ENCODE measurements at places on chromosomes 1 and 21.

- DNase-seq, result no peak
Observed at GRCh38 chr1:214943054-214943453, 139.5 kb upstream of the KCNK2 start.

DNA sequence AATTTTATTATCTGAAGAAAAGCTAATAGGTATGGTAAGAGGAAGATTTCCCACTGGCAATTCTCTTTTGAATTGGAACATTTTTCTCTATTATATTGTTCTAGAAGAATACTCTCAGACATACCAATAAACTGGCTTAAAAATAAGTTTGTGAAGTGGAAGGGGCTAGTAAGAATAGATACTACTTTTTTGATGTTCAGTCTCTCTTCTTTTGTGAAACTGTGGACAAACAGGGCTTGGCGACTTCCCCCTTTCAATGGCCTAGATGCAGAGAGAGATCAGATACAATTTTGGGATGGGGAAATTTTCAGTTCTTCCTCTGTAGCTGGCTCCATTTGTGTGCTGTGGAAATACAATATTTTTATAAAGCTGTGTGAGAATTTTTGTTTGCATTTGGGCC lies 2.5 kb downstream of the PBX1 start:
- no peak for DNase-seq

GRCh38 chr1:170520601-170521000 lies 11.4 kb upstream of the GORAB start:
- DNase-seq, result no peak

DNA sequence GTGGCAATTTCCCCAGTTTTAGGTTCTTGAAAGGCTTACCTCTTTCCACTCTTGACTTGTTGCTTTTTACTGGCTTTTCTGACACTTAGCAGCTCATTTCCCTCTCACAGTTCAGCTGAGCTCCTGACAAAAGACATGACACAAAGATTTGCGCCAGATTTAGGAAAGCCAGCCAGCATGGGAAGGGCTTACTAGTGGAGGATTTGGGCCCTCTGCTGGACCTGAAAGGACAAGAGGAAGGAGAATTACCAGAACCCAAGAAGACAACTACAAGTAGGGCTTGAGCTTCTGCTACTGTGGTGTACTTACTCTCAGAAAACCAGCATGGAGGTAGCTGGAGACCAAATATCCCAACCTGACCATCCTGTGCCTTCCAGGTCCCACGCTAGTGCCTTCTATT lies 784.5 kb downstream of the BRINP3 start:
- DNase-seq, result no peak

DNA sequence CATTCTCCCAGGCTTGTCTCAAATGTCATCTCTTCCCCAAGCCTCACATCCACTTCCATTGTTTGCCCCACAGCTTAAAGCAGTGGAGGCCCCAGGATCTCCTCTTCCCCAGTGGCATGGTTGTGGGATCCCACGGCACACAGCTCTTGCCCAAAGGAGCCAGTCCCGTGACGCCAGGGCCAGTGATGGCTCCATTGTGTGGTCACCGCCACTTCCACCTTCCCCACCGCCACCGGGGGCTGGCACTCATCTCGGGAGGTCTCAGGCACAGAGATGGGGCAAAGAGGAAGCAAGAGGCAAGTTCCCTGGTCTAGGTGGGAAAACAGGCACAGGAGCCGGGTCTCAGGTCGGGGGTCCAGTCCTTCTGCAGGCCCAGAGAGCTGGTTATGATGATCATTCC lies 22.9 kb upstream of the ALDH4A1 start:
- no peak for DNase-seq

GRCh38 chr1:15196807-15197530 lies 43.4 kb downstream of the TMEM51 start:
- DNase-seq, result no peak

DNA sequence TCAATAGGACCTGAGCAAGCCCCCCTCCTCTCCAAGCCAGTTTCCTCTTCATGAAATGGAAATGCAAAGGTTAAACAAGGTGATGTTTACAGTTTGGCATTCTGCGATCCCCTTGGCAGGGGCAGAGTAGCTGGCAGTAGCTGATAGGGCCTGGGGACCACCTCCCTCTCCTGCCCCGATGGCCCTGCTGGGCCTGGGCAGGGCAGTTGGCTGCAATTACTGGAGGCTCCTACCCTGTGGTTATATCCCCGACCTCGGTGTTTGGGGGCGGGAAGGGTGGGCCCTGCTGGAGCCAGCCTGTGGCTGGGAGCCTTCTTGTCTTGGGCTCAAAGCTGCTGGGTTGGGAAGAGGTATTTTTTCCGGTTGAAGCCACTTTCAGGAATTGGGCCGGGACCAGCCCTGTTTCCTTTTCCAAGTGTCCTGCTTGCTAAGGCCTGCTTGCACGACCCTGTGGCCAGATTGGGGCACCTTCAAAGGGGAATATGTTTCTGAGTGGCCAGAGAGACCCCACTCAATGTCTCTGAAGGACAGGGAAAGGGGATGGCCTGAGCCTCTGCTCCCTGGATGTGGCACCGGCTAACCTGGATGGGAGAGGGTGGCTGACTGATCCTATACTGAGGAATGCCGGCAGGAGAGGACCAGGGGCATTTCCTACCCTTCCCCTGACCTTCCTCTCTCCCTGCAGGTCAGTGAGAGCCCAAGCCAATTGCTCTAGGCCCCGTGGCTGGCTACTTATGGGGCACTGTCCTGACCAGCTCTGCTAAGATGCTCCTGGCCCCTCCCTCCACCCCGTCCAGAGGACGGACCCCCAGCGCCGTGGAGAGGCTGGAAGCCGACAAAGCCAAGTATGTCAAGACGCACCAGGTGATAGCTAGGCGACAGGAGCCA lies 1.9 kb downstream of the FAM110D start:
- DNase-seq, result no peak

GRCh38 chr1:53145051-53145600 lies 2.7 kb upstream of the SLC1A7 start:
- no peak for DNase-seq

- DNase-seq, result no peak
Observed at GRCh38 chr1:242243472-242243871, 244.6 kb upstream of the MAP1LC3C start.

- DNase-seq, result no peak
Observed at GRCh38 chr1:240242601-240243144, 151.0 kb downstream of the FMN2 start.

DNA sequence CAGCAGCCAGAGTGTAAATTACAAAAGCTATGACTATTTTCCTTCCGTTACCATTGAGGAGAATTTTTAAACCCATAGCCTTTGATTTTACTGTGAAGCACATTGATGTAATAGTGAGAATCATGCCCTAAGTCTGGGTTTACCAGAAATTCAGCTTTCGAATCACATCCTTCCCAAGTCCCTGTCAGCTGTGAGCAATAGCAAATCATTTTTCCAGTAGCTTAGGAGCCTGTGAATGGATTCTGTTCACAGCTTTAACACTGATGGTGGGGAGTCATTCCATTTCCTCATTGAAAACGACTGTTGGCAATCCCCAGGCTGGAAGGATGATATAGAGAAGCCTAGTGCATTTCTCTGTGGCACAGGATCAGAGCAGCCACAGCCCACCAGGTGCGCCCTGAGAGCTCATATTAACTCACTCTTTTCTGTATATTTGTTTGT lies 82.2 kb upstream of the C1orf105 start:
- DNase-seq, result no peak

DNA sequence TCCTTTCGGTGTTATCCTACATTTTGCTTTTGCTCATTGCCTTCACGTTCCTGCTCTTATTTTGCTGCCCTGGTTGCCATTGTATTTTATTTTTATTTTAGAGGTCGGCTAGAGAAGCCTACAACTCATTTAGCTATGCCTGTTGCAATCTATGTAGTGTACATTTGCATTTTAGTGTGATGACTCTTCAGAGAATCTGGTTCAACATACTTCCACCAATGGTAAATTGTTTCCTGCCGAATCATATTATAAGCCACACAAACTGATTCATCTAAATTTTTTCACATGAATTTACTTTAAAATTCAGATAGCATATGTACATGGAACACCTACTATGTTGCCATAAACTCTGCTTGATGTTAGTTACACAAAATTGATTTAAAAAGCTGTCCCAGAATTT lies 1596.9 kb downstream of the PLA2G4A start:
- no peak for DNase-seq

- DNase-seq, result no peak
Observed at GRCh38 chr21:27079636-27080240, 112.8 kb upstream of the ADAMTS5 start.

DNA sequence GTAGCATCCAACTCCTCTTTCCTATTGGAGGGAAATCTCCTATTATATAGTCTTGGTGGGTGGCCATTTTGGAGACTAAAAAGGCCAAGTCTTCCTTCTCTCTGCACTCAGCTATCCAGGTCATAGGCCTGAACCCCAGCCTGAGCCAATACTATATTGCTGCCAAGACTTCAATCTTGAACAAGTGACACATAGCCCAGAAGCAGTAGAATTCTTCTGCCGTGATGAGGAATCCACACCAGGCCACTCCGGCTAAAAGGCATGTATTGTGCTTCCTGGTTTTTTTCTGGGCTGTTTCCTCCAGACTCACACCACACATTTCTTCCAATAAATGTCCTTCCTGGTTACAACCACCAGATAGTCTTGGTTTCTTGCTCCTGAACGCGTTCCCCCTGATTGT lies 43.0 kb downstream of the ATF3 start:
- DNase-seq, result no peak

DNA sequence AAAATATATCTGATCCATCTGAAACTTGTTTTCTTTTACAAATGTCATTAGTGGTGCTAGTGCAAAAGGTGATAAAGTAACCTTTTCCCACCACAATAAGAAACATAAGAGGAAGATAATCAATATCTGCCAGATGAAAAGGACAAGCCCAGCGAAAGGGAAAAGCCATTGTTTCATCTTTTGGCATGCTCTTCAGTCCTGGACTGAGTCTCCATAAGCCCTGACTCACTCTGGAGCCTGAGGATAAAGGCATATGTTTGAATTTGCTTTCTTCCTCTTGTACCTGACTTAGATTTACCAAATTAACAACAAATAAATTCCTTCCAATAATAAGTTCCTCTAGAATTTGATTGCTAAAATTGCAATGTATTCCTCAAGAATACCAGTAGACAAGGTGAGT lies 13.6 kb downstream of the DNAJC11 start:
- no peak for DNase-seq

- DNase-seq, result no peak
Observed at GRCh38 chr1:55051621-55052020, 12.3 kb downstream of the PCSK9 start.

DNA sequence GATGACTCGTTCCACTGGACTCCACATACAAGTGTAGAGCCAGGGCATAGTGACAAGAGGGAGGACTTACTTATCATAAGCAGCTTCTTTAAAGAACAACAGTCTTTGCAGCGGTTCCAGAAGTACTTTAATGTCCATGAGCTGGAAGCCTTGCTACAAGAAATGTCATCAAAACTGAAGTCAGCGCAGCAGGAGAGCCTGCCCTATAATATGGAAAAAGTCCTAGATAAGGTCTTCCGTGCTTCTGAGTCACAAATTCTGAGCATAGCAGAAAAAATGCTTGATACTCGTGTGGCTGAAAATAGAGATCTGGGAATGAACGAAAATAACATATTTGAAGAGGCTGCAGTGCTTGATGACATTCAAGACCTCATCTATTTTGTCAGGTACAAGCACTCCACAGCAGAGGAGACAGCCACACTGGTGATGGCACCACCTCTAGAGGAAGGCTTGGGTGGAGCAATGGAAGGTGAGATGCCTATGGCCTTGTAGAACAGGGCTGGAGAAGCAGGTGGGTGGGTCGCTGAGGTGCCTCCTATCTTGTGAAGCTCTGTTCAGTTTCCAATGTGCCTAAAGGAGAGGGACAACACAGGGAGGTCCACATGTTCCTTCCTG lies 12.1 kb downstream of the MIA3 start:
- no peak for DNase-seq

DNA sequence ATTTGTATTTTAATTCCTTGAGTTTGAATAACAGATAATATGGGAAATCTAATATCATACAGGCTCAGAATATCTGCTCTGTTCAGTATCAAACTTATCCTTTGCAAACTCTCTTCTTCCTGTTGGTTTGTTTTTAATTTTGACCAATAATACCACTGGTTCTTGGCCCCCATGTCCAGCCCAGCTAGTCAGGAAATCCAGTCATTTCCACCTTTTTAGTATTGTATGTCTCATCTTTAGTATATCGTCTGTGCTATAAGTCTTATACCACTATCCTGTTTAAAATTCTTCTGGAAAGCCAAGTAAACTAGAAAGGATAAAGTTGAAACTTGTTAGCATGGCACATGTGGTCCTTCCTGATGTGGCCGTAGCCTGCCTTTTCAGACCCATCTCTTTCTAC lies 10.7 kb downstream of the SCCPDH start:
- DNase-seq, result no peak

DNA sequence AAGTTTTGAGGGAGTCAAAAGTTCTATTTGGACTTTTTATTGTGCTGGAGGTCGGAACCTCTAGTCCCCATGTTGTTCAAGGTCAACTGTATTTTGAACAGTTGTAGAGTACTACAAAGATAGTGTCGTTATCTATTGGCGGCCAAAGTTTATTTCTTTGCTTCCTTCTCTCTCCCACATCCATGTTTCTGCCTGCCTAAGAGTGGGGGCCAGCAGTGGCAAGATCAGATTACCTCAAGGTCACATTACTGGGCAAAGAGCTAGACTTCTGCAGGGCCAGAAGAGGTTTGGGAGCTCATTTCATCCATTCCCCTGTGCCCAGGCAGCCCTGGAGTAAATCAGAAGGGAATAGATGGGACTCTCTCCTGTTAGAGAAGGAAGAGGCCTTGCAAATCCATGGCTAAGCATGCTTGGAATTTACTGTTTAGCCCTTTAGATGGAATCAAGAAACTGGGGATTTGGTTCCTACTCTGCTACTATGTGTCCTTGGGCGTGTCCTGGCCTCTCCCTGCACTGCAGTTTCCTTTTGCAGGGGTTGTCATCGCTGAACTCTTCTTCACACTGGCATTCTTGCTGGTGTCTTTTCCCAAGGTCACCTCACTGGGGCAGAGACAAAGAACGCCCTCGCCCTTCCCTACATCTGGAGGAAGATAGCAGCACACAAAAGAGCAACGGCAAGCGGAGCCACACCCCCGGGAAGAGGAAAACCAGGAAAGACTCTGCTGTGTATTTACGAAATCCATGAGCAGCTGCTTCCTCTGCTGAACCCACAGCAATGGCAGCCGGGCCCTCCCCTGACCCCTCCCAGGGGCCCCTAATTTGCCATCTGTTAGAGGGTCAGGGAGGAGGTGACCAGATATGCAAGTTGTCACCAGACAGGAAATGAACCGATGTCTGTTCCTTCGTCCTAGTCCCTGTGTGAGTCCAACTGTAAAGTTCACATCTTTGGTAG lies 73.3 kb downstream of the PLPP3 start:
- no peak for DNase-seq

DNA sequence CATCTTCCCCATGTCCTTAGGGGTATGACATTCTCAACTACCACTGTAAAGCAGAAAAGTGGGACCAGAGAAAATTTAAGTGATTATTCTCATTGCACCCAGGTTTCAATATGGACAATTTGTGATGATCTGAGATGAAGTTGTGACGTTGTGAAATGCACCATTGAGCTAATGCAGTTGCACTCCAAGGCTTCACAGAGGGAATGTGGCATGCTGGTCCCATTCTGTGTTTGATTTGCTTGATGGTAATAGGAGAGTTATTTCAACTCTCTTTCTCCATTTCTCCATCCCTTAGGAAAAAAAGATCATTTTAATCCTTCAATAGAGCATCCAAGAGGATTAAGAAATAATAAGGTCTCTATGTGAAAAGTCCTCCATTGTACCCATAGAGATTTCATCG lies 136.6 kb downstream of the SLC30A10 start:
- no peak for DNase-seq

All from T-cell (primary cell).